ENCODE measurements at places on chromosomes 11 and 22. TPM values are rescaled to one million over a fixed set of nuclear protein-coding genes. Genes with fewer than 3 reads are reported as not detected.

The KDELR3 gene
- total RNA-seq, result 18.2 TPM

The HBG1 gene
- not detected for total RNA-seq

The DPP3 gene
- 52.7 TPM for total RNA-seq

The SCGB1C1 gene
- total RNA-seq, result not detected

The AIFM3 gene
- 3.5 TPM for total RNA-seq

The AQP11 gene
- 1.3 TPM for total RNA-seq

The SOX10 gene
- not detected for total RNA-seq

The EIF3L gene
- total RNA-seq, result 295 TPM

The UBQLN3 gene
- not detected for total RNA-seq

The MUC6 gene
- not detected for total RNA-seq

The PGA4 gene
- total RNA-seq, result not detected

The P2RX3 gene
- total RNA-seq, result 0.23 TPM

The CASP5 gene
- total RNA-seq, result not detected

The IGLL1 gene
- total RNA-seq, result not detected

The OR10D3 gene
- not detected for total RNA-seq

The ABCG4 gene
- 0.35 TPM for total RNA-seq

The USP2 gene
- total RNA-seq, result 0.77 TPM

The MAJIN gene
- total RNA-seq, result not detected

The HEPN1 gene
- not detected for total RNA-seq

The DGAT2 gene
- total RNA-seq, result 2.1 TPM

The PHOX2A gene
- total RNA-seq, result not detected

The TRIOBP gene
- 28.2 TPM for total RNA-seq

The KCNJ1 gene
- not detected for total RNA-seq

The WBP2NL gene
- 0.09 TPM for total RNA-seq

The ROBO4 gene
- not detected for total RNA-seq

The ELMOD1 gene
- 0.05 TPM for total RNA-seq

The CAPN1 gene
- total RNA-seq, result 104 TPM

The VSIG10L2 gene
- not detected for total RNA-seq

The TMEM223 gene
- total RNA-seq, result 29.2 TPM

The SEC14L6 gene
- not detected for total RNA-seq

The MIOX gene
- total RNA-seq, result not detected

The RAG1 gene
- 0.25 TPM for total RNA-seq

The XKR3 gene
- total RNA-seq, result not detected

The SHISA8 gene
- total RNA-seq, result 0.20 TPM

The TNNI2 gene
- 0.36 TPM for total RNA-seq

The KRTAP5-5 gene
- total RNA-seq, result not detected

The TSGA10IP gene
- not detected for total RNA-seq

The CLCF1 gene
- 34.8 TPM for total RNA-seq

The KCNQ1 gene
- total RNA-seq, result 0.76 TPM

The CASP4 gene
- 3.8 TPM for total RNA-seq

The FXYD6 gene
- total RNA-seq, result 0.50 TPM

The PDGFB gene
- 3.2 TPM for total RNA-seq

All from A549 treated with Hydrocortisone at 1 μM for 4 hours (cell line).